Central memory CD4-positive, alpha-beta T cell (primary cell): ENCODE measurements at places on chromosomes 11 and 22.

- DNase-seq = no peak
Measured at GRCh38 chr11:126918556-126918955, 82.0 kb downstream of the KIRREL3 start.

- DNase-seq = no peak
Measured at GRCh38 chr22:33555814-33556522, 364.3 kb downstream of the LARGE1 start.

DNA sequence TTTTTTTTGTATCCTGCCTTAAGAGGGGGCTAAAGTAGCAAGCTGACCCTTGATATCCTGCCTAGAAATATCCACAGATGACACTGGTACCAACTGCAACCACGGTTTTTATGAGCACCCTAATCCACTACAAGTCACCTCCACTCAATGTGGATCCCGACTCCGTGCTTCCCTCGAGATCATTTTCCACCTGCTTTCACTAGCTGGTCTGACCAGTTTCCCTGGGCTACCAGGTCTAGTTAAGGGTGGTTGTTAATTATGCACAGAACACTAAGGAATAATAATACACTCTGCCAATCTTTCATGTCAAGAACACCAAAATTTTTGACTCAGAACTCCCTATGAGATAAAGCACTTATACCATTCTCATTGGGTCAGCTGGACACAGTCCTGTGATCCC lies 82.3 kb downstream of the ABTB2 start:
- DNase-seq = no peak

- no peak for DNase-seq
Measured at GRCh38 chr22:47195484-47196165, 433.2 kb downstream of the TBC1D22A start.

DNA sequence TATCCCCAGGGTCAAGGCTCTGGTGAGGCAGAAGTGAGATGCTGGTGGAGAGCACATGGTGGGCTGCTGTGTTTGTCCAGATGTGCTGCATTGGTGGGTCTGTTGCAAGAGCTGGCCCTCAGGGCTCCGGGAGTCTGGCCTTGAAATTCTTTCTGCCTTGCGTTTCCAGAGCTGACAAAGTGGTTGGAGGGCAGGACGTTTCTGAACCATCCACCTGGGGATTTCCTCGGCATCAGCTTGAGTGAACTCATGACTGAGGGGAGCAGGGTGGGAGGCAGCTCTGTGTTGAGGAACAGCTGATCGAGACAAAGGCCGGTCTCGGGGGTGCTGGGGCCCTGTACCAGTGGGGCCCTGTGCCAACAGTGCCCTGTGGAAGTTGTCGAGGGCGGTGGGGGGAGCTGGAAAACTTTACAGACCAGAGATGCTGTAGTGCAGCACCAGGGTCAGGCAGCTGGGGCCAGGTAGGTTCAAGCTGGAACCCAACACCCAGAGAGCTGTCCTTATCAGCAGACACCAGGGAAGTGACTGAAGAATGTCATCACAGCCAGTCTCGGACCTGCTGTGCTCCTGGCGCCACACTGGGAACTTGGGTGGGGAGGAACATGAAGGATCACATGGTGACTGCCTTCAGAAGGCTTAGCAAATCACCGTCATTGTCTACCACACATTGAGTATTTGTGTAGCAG lies 4.9 kb downstream of the TSKU start:
- DNase-seq = no peak

- DNase-seq = no peak
Measured at GRCh38 chr11:93715797-93716396, 25.4 kb downstream of the TAF1D start.
